ENCODE measurements at places on chromosomes 2 and 18.

DNA sequence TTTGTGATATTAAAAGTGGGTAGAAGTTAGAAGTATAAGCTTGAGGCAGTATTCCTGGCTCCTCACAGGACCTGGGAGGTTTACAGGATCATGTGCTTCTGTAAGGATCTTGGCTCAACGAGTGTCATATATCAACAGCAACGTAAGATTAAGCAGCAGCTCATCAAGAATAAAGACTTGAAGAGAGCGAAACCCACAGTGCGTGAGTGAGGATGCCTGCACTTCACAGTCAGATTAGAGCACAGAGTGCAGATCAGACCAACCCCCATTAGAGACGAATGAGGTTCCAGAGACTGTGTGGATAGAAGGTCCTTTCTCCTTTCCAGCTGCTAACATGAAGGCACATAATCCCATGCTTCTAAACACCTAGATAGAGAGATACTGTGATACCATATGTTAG is 1656.7 kb upstream of the NXPH2 start:
- no peak for ATAC-seq

DNA sequence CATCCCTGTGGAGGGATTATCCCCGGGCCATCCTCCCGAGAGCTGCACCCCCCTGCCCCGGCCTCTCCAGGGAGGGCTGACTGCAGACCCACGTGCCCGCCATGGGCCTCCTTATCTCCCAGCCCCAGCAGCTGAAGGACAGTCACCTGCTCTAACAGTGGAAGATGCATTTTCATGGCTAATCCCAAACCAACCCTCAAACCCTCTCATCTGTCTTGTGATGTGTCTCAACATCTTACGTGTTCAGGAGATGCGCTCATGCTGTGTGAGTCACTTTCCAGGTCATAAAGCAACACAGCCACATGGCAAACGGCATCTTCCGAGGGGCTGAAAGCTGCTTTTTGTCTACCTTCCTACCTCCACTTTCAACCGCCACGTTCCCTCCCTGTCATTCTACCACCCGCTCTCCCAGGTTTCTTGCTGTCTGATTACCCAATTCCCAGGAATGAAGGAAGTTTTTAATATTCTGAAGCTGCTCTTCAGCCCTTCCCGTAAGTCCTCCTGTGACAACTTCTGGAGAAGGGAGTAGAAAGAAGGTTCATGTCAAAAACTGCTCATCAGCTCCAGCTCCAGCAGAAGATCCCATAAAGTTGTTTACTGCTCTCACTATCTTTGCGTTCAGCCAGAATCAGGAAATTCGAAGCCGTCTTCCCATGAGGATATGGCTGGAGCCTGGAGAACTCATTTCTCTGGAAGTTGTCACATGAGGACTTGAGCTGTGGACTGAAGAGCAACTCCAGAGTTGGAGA is 54.5 kb downstream of the MBP start:
- ATAC-seq = peak; percentile 31

DNA sequence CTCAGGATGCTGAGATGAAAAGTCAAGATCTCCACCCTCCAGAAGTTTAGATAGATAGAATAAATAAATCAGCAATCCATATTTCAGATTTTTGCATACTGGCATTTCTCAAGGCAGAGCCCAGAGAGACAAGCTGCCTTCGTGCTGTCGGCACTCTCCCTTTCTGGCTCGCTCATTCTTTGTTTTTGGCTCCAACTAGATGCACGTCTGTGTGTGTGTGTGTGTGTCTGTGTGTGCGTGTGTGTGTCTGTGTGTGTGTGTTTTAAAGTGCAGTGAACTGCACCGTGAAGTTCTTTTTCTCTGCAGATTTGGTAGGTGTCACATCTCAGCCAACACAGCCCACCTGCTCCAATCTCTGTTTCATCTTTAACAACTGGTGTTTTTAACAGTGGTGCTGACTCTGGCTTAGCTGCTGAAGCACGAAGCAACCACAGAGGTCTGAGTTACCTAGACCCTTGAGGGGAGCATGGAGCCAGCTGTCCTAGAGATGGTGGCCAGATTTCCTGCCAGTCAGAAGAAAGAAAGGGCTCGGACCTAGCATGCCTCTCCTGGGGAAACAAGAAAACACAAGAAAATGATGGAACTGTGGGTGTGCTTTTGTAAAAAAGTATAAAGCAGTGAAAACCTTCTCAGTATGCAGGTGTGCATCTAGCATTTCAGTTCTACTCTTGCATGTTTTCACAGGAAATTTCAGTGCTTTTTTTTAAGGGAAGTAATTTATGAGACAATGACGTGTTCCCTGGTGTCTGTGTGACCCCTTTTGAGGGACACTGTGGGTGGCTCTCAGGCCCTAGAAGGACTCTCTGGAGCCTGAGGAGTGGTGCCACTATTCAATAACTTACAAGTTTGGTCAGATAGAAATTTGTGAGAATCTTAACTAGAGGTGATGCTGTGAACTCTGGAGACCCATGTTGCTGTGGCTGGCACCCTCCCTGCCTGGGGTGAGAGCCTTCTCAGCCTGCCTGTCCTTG is 364.3 kb downstream of the RNF144A start:
- no peak for ATAC-seq

- ATAC-seq = peak; percentile 94
Measured at GRCh38 chr2:24490690-24491541, at the start of gene NCOA1. NCOA1 (plus strand) TSS chr2:24491254; CDS start chr2:24658678, 167,424 bp downstream.

GRCh38 chr2:233142355-233142897 is 82.3 kb downstream of the INPP5D start:
- ATAC-seq = no peak

GRCh38 chr2:118119761-118120400 is 31.6 kb downstream of the INSIG2 start:
- no peak for ATAC-seq

- peak; percentile 47 for ATAC-seq
Measured at GRCh38 chr18:48923746-48924629, 26.8 kb downstream of the SMAD7 start.

- no peak for ATAC-seq
Measured at GRCh38 chr18:52829876-52830405, 489.9 kb downstream of the DCC start.

GRCh38 chr2:146873646-146874259 is 971.1 kb upstream of the ACVR2A start:
- ATAC-seq = peak; percentile 36

- ATAC-seq = no peak
Measured at GRCh38 chr18:11666831-11667230, 22.2 kb upstream of the GNAL start.

- ATAC-seq = no peak
Measured at GRCh38 chr2:235244255-235245220, 249.3 kb upstream of the AGAP1 start.

GRCh38 chr18:9696112-9696511 is 12.0 kb upstream of the RAB31 start:
- no peak for ATAC-seq

All from SK-N-SH treated with all-trans-retinoic acid at 6 μM for 48 hours (cell line).